K562 (cell line): ENCODE measurements at places on chromosomes 7 and 10. TPM values are rescaled to one million over a fixed set of nuclear protein-coding genes. Genes with fewer than 3 reads are reported as not detected.

The DRGX gene
- not detected in 2 replicates for total RNA-seq

The FAM25A gene
- not detected in 2 replicates for total RNA-seq

The TMEM254 gene
- total RNA-seq: 2.3 TPM in 2 replicates

The CLRN3 gene
- total RNA-seq: not detected in 2 replicates

The PAPOLB gene
- total RNA-seq: 0.16 and 0.25 TPM in 2 replicates

The TNS3 gene
- 0.20 and 0.47 TPM in 2 replicates for total RNA-seq

The KIFBP gene
- total RNA-seq: 13.8 and 14.8 TPM in 2 replicates

The DGKI gene
- total RNA-seq: not detected in 2 replicates

DNA sequence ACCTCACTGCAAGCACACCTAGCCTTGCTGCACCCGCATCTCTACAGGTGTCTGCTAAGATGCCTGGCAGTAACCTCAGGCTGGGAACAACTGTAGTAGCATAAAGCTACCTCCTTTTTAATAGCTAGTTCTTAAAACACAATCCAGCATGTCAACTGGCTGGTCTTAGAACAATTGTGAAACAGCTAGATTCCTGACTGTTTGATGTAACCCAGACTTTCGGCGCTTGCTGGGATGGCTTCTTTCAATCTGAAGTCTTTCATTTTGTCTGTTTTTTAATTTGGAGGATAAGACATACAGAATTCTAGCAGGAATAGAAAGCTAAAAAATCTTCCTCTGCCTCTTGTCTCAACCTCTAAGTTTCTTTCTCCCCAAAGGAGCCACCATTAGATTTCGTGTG is 59.8 kb downstream of the GSDME start:
- no peak overlapping the region for H3K4me3 ChIP-seq
- no peaks in the 10 kb centered on the region for H3K36me3 ChIP-seq
- no peaks in the 10 kb centered on the region for H3K27me3 ChIP-seq
- H3K27ac ChIP-seq: no peak overlapping the region

- no peak overlapping the region for H3K4me3 ChIP-seq
- peaks cover 3% of the 10 kb centered on the region; the same call in 1 of the 2 replicates for H3K4me1 ChIP-seq
- H3K27ac ChIP-seq: no peak overlapping the region
These were observed 12.8 kb downstream of the MINDY3 start for GRCh38 chr10:15847481-15847880.

GRCh38 chr10:9449530-9449929 is 1395.0 kb downstream of the GATA3 start:
- no peaks in the 10 kb centered on the region for H3K36me3 ChIP-seq
- no peak overlapping the region for H3K4me3 ChIP-seq
- H3K27me3 ChIP-seq: no peaks in the 10 kb centered on the region
- H3K27ac ChIP-seq: no peak overlapping the region
- no peaks in the 10 kb centered on the region for H3K4me1 ChIP-seq

- H3K27ac ChIP-seq: no peak overlapping the region
- peaks cover 4% of the 10 kb centered on the region for H3K4me1 ChIP-seq
- no peak overlapping the region for H3K4me3 ChIP-seq
- H3K27me3 ChIP-seq: no peaks in the 10 kb centered on the region
These were observed 106.3 kb downstream of the NKX6-2 start for GRCh38 chr10:132679640-132680039.

- no peak for DNase-seq
- H3K4me1 ChIP-seq: no peaks in the 10 kb centered on the region; the same call in 1 of the 2 replicates
- H3K27ac ChIP-seq: no peak overlapping the region
- peaks cover 9% of the 10 kb centered on the region; the same call in 2 of the 3 replicates for H3K27me3 ChIP-seq
- H3K4me3 ChIP-seq: no peak overlapping the region
These were observed 36.4 kb upstream of the MXI1 start for GRCh38 chr10:110171032-110171431.

DNA sequence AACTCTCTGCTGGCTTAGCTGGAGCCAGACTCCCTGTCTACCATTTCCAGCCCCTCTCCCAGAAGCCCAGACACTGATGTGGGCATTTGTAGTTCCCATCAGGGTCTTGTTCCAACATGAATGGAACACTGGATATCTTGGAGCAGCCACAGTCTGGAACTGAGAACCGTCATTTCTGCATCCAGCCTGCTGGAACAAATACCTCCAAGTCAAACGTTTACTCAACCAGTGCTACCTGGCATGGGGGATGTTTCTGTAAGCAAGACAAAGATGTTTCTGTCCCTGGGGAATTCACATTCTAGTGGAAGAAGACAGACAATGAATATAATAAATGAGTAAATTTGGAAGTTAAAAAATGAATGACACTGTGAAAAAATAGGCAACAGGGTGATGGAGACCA is 70.8 kb upstream of the ZNF438 start:
- no peak overlapping the region for H3K4me3 ChIP-seq
- DNase-seq: no peak
- no peak overlapping the region for H3K27ac ChIP-seq
- H3K4me1 ChIP-seq: no peaks in the 10 kb centered on the region
- no peaks in the 10 kb centered on the region for H3K36me3 ChIP-seq

DNA sequence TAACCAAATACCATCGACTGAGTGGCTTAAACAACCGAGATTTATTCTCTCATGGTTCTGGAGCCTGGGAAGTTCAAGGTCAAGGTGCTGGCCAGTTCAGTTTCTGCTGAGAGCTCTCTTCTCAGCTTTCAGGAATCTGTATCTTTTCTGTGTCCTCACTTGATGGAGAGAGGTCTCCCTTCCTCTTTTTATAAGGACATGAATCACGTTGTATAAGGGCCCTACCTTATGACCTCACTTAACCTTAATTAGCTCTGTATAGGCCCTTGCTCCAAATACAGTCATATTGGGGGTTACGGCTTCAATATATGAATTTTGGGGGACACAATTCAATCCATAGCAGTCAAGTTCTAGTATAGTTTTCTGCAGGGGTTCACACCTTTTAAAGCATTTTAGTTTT is 135.2 kb upstream of the ADO start:
- no peak overlapping the region for H3K27ac ChIP-seq
- H3K36me3 ChIP-seq: no peaks in the 10 kb centered on the region
- H3K4me1 ChIP-seq: no peaks in the 10 kb centered on the region

DNA sequence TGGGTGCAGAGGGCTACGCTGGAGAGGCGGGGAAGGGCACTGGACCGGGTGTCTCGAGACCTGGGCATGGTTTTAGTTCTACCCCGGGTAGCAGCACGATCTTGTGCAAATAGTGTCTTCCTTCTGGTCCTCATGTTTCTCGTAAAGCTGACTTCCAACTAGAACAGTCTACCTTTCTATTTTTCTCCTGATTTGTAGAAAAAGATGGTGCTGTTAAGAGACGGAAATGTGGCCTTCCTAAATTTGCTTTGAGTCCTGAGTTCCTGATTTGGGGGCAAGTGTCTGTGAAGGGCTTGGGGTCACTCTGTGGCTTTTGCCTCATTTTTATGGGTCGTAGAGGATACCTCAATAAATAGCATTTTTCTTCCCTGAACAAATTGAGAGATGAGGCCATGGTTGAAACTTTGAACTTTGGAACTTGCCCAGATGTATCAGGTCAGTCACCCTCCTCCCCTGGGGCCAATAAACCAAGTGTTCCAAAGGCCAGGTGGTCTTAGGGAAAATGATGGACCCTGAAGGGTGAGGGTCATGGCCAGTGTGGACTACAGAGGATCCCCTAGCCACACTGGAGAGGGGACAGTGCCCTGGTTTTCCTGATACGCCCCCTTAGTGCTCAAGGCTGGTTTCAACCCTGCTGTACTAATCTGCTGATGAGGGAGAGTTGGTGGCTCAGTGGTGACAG is 45.2 kb downstream of the GRK5 start:
- DNase-seq: no peak
- H3K27me3 ChIP-seq: no peaks in the 10 kb centered on the region
- no peaks in the 10 kb centered on the region for H3K36me3 ChIP-seq
- H3K4me3 ChIP-seq: no peak overlapping the region
- peaks cover 19% of the 10 kb centered on the region for H3K4me1 ChIP-seq
- H3K27ac ChIP-seq: no peak overlapping the region

DNA sequence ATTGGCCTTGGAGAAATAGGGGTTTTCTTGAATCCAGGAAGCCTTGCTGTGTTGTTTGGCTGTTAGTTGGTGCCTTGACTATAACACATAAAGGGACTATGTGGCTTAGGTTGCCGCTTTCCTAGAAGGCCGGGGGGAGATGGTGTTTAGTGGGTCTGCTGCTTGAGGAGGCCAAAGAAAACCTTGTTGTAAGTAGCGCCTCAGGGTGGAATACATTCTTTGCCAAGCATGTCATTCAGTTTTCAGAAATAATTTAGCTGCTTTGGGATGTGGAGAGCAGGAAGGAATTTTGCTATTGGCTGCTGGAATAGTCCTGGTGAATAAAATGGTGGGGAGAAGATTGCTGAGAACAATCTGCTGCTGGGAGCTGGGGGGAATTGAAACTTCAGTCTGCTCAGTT is 132.9 kb upstream of the WNT16 start:
- no peaks in the 10 kb centered on the region for H3K4me1 ChIP-seq
- H3K27me3 ChIP-seq: no peaks in the 10 kb centered on the region
- no peak overlapping the region for H3K27ac ChIP-seq
- no peak for DNase-seq
- H3K4me3 ChIP-seq: no peak overlapping the region

DNA sequence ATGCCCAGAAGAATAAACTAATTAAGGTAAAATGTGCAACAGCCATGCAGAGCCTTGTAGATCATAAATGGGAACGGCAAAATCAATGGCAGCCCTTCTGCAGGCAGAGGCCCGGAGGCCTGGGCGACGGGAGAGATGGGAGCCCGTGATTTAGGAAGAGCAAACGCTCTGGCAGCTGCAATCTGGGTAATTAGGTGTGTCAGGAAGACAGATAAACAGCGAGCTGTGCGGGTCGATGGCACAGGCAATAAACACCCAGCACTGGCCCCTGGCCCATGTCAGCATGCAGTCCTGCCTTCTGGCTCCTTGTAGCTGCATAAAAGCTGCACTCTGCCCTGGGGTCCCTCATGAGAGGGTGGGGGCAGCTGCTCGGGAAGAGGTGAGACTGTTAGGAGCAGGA is 78.0 kb downstream of the GOLGA7B start:
- H3K4me3 ChIP-seq: no peak overlapping the region
- no peaks in the 10 kb centered on the region for H3K4me1 ChIP-seq
- no peaks in the 10 kb centered on the region for H3K36me3 ChIP-seq
- no peak overlapping the region for H3K27ac ChIP-seq
- peaks cover 52% of the 10 kb centered on the region for H3K27me3 ChIP-seq
